ENCODE measurements at places on chromosomes 12 and 14.
A peak's percentile ranks its signal among the peaks of the same experiment; 100 is the strongest.

DNA sequence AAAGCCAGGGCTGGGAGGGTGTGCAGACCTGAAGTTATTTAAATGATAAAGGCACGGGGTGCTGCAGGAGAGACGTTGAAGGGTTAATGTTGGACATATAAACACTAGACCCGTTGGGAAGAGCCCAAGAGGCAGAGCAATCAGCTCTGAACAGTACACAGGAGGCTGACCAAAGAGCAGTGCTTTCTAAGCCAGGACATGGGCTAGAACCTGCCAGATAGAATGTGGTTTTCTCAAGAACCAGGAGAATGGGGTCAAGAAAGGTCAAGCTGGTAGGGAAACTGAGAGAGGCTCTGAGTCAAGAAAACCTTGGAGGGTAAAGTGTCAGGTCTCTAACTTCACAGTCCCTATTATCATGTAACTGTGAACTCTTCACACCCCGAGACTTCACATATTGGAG lies 143.2 kb upstream of the EEA1 start:
- peak; percentile 46 for DNase-seq

- DNase-seq = no peak
These were observed 661 bp downstream of the DENR start for GRCh38 chr12:122753319-122753650.

GRCh38 chr14:35725930-35726329 lies 83.2 kb downstream of the RALGAPA1 start:
- DNase-seq = no peak

DNA sequence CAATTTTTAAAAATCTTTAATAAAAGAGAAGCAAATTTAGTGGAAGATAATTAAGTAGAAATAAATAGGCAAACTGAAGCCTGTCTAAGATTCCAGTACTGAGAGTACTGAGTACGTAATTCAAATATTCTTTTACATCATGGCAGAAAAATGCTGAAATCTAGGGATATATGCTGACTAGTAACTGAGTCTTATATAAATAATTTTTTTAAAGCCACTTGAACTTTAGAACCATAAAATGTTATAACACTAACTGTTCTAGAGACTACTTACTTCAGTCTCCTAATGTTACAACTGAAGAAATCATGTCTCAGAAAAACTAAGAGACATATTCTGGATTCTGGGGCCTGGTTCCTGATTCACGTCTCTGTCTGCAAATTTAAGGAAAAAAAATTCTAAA lies 230.6 kb upstream of the PLEKHG7 start:
- no peak for DNase-seq

- DNase-seq = no peak
These were observed 23.7 kb downstream of the CDC42BPB start for GRCh38 chr14:103033681-103034096.

GRCh38 chr14:33435911-33436689 lies 497.4 kb downstream of the NPAS3 start:
- DNase-seq = no peak

DNA sequence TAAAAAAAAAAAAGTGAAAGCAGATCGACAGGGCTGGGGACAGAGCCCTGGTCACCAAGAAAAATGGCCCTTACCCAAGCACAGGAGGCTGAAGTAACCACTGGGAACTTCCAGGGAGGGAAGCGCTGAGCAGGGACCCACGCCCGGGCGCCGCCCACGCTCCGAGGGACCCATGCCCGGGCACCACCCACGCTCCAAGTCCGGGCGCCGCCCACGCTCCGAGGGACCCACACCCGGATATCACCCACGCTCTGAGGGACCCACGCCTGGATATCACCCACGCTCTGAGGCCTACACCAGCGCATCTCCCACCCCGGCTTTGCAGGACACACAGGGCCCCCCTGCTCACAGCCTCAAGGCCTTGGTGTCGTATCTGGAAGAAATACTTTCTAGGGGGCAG lies 25.7 kb downstream of the CHGA start:
- DNase-seq = no peak

DNA sequence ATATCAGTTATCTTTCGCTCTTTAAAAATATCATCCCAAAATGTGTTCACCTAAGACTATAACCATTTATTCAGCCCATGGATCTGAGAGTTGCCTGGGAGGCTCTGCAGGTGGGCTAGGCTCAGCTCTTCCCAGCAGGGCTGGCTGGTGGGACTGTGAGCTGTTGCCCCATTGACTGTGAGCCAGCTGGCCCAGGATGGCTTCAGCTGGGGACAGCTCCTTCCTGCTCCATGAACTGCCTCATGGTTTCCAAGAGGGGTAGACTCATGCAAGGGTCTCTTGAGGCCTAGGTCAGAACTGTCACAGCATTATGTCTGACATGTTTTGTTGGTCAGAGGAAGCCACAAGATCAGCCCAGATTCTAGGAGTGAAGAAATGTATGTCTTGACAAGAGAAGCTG lies 114.1 kb upstream of the E2F7 start:
- no peak for DNase-seq

- no peak for DNase-seq
These were observed 69.4 kb downstream of the IRF2BPL start for GRCh38 chr14:76958980-76959710.

GRCh38 chr12:18373181-18373580 lies 111.9 kb downstream of the PIK3C2G start:
- no peak for DNase-seq

DNA sequence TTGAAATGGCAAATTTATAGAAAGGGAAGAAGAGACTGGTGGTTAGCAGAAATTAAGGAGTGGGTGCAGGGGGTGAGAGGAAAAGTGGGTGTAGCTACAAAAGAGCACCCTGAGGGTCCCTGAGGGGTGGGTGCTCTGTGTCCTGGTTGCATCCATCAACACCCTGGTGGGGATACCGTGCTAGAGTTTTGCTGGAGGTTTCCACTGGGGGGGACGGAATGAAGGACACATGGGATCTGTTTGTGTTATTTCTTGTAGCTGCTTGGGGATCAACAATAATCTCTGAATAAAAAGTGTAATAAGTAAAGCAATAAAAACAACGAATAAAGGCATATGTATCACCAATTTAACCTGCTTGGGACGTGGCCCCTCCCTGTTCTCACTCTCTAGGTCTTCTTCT lies 175.3 kb downstream of the KIF26A start:
- DNase-seq = no peak

DNA sequence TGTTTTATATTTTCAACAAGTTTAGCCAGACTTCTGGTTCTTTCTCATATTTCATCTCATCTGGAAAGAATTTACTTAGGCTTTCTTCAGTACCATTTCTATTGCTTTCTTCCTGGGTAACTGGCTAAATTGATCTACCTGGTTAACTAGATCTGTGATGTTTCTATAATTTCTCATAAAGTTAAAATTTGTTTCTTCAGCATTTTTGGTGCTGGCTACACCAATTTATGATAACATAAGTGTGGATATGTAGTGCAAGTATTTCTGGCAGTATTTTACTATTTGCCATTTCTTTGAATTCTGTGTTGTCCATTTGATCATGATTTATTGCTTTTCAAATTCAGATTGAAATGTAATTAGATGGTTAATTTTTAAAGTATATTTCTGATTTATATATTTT lies 25.9 kb downstream of the ARHGAP5 start:
- no peak for DNase-seq

- DNase-seq = peak; percentile 56
These were observed 75.5 kb upstream of the CAND1 start for GRCh38 chr12:67193704-67194103.

DNA sequence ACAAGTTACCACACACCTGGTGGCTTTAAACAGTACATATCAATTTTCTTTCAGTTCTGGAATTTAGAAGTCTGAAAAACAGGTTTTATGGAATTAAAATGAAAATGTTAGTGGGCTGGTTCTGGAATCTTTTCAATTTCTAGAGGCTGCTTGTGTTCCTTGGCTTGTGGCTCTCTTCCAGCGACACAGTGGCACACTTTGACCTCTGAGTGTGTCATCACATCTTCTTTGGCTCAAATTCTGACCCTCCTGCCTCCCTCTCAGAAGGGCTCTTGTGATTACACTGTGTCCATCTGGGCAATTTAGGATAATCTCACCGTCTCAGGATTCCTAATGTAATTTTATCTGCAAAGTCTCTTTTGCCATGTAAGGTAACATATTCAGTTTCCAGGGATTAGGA lies 170.0 kb downstream of the PLCZ1 start:
- no peak for DNase-seq

All from mesendoderm (in vitro differentiated cells).